ENCODE measurements at places on chromosomes 5 and 9. TPM values are rescaled to one million over a fixed set of nuclear protein-coding genes. Genes with fewer than 3 reads are reported as not detected.

The CEL gene
- 0.52 TPM for total RNA-seq

The RETREG1 gene
- 2.8 TPM for total RNA-seq

The HRH2 gene
- 0.34 TPM for total RNA-seq

The PCAT7 gene
- 0.62 TPM for total RNA-seq

The IFNA2 gene
- not detected for total RNA-seq

The SLC6A18 gene
- not detected for total RNA-seq

The STRBP gene
- 17.2 TPM for total RNA-seq

The OCLN gene
- 9.0 TPM for total RNA-seq

The NMUR2 gene
- 0.08 TPM for total RNA-seq

Data from A549 treated with AZD2906 at 1 μM for 4 hours (cell line).